ENCODE measurements at places on chromosomes 1 and 21. TPM values are rescaled to one million over a fixed set of nuclear protein-coding genes. Genes with fewer than 3 reads are reported as not detected.

ATP13A2 gene
- total RNA-seq = 30.6 TPM

FAM131C gene
- total RNA-seq = not detected

ERO1B gene
- 2.9 TPM for total RNA-seq

TLCD4 gene
- total RNA-seq = 2.4 TPM

SAMSN1 gene
- total RNA-seq = under 0.01 TPM

Data from osteoblast (primary cell).